ENCODE measurements at places on chromosomes 16 and 17.

- DNase-seq: no peak
These were observed 11.9 kb downstream of the MAP3K3 start for GRCh38 chr17:63634163-63634562.

DNA sequence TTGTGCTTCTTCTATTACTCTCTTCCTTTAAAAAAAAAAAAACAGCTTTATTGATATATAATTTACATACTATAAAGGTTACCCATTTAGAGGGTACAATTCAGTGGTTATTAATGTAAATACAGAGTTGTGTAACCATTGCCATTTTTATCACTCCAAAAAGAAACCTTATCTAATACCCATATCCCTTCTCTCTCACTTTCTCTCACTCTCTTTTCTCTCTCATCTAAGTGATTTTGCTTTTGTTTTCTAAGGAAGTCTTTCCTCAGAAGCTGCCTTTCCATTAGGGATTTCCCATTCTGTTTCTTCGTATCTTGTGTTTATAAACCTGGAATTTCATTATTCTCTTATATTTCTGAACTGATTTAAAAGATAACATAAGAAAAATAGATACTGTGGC is 55.5 kb downstream of the NFAT5 start:
- DNase-seq: no peak

DNA sequence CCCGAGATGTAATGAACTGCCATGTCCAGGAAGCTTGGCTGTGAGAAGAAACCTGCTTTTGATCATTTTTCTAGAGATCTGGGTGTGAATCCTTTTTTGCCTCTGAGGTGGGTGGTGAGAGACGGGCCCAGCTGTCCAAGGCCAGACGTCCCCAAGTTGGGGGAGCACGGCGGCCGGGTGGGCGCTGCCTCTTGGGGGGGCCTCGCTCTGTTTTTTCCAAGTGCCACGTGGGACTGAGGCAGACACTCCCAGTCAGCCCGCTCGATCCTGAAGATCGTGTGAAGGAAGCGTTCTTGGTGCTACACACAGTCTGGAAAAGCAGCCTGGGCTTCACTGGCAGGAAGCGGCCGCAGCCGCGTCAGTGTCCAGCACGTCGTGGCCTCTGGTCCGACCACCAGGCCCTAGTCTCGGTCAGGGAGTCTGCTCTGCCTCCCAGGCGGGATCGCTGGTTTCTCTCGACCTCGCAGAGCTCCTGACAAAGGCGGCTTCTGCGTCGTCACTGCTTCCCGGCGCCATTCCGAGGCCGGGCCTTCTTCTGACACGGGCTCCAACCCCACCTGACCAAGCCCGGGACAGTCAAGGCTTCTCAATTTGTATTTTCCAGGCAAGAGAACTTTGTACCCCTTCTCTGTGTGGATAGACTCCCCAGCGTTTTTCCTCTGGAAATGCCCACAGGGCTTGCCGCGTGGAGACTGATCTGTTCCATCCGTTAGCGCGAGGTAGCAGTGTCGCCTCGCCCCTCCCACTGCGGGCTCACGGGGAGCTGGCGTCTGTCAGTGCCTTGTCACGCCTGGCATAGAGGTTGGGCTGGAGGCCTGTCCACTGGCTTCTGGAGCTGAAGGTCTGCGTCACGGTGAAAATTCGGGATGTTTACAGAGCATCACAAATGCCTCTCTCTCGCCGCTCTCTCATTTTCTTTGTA is 12.4 kb downstream of the PRSS27 start:
- no peak for DNase-seq

- peak; percentile 48 for DNase-seq
These were observed 59.8 kb upstream of the ARL4D start for GRCh38 chr17:43338886-43339516.

DNA sequence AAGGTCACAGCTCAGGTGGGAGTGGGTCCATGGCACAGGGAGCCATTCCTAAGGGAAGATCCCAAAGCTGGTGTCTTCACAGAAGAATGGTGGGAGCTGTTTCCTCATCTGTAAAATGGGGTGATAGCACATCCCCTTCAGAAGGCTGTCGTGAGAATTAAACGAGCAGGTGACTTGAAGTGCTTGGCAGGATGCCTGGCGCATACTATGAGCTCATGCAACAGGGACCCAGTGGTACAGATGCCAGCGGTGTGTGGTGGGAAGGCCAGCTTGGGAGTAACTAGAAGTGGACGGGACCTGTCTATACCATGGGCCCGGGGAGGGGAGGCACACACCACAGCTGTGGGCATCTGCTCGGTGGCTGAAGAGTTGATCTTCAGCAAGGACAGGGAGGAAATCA is 189.3 kb upstream of the TNRC6C start:
- no peak for DNase-seq

GRCh38 chr17:82871056-82871775 is 31.4 kb upstream of the ZNF750 start:
- no peak for DNase-seq

DNA sequence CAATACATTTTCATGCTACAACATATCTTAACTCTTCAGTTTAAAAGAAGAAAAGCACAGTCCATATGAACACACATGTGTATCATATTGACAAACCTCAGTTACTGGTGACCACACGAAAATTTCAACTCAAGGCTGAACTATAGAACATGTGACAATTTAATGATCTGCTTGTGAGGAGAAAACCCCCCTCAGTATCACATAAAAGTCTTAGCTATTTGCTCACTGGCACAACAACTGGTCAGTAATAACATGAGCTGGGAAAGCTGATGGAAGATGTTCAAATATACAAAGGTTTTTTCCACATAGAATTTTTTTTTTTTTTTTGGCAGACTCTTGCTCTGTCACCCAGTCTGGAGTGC is 19.5 kb downstream of the ZNF652 start:
- DNase-seq: no peak

GRCh38 chr17:77215281-77215680 is 74.5 kb downstream of the SEC14L1 start:
- no peak for DNase-seq

GRCh38 chr17:30950669-30951399 is 20.0 kb upstream of the RNF135 start:
- no peak for DNase-seq

DNA sequence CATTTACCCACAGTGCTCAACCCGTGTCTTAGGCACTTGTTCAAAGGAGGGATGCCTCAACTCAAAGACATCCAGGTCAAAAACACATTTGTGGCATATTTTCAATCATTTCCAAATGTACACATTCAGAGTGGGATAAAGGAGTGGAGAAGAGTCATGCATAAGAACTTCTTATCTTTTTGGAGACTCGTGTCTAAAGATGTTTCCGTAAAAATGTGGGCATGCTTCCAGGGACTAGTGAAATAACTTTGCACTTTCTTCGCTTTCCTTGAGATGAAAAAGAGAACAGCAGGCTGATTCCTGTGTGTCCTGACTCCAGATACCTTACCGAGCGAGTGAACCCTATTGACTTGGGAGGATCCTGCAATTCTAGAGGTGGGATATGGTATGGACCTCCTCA is 256.6 kb upstream of the KCNJ16 start:
- no peak for DNase-seq

DNA sequence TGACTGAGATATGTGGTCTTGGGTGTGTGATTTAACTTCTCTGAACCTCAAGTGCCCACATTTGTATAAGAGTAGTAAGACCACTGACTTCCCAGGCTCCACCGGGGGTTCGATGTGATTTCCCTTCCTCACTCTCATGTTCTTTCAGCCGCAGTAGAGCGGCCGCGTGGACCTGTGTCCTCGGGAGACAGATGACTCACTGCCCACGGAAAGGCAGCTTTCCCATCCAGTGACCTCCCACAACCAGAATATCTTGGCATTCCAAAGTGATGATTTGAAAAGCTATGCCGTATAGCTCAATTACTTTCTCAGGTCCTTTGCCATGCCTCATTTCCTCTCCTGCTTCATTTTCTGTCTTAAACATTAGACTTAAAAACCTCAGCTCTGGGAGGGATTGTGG is 73.6 kb downstream of the IL21R start:
- DNase-seq: no peak

DNA sequence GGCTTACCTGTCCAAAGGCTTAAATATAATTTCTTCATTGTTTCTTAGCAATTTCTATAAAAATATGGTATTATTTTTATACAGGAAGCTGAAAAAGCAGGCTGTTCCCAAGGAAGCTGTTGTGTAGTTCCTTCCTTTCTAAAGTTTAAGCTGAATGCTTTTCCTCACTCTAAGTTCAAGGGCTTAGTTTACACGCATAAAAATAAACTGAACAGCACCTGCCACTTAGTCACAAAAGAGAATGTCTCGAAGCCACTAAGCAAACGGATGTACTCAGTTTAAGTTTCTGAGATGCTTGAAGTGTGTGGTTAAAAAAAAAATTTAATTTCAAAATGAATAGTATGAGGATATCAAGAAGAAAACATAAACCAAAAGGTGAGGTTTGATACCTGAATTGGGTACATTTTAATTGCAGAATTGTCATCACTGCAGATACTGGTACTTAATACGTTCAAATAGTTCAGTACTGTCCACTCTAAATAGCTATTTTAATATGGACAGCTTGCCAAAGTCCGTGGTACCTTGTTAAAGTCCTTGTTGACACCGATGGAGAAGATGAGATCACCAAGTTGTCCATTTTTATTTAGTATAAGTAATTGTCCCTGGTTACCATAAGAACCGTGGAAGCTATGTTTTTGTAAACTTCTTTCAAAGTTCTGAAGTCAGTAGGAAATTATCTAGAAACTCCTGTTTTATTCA is 38.1 kb downstream of the MRTFB start:
- no peak for DNase-seq

DNA sequence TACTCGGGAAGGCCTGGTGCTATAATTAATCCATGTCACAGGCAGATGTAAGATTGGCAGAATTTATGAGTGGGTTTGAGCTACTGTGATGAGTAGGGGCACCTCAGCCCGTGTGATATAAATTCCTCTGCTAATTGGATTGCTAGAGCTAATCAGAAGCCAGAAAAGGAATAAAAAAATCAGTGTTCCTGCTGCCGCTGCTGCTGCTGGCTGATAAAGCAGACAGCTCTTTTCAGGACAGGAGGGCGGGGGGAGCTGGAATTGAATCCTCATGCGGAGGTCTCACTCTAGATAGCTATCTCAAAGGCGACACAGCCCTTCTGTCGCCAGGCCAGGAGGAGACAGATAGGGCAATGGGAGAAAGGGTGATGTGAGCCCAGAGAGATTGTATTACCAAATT is 182.7 kb upstream of the ZFHX3 start:
- no peak for DNase-seq

DNA sequence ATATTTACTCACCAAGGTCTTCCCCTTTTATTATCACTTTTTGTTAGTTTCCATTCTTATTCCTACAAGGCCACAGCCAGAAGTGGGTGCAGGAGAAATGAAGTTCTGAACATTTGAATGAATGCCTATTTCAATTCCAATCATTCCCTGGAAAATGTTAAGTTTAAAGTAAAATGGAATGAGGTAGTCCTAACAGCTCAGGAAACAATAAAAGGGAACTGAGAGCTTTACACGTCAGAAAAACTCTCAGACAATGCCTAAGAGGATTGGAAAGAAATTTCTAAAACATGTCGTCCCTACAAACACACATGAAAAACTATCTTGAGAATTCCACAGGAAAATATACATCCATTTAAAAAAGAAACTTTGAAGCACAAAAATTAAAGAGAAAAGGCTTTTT is 238.8 kb downstream of the STX8 start:
- DNase-seq: no peak

DNA sequence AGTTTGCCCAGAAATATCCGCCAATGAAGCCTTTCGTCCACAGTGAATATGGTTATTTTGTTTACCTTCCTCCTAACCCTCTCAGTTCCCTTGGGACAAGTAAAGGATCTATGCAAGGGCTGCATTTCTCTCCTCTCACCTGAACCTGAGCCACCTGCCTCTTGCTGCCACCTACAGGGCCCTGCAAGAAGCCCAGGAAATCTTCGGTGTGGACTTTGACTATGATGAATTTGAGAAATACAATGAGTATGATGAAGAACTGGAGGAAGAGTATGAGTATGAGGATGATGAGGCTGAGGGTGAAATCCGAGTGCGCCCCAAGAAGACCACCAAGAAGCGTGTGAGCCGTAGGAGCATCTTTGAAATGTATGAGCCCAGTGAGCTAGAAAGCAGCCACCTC is 14.0 kb downstream of the SUPT6H start:
- DNase-seq: no peak

GRCh38 chr17:66275651-66276050 is 26.8 kb upstream of the PRKCA start:
- no peak for DNase-seq

DNA sequence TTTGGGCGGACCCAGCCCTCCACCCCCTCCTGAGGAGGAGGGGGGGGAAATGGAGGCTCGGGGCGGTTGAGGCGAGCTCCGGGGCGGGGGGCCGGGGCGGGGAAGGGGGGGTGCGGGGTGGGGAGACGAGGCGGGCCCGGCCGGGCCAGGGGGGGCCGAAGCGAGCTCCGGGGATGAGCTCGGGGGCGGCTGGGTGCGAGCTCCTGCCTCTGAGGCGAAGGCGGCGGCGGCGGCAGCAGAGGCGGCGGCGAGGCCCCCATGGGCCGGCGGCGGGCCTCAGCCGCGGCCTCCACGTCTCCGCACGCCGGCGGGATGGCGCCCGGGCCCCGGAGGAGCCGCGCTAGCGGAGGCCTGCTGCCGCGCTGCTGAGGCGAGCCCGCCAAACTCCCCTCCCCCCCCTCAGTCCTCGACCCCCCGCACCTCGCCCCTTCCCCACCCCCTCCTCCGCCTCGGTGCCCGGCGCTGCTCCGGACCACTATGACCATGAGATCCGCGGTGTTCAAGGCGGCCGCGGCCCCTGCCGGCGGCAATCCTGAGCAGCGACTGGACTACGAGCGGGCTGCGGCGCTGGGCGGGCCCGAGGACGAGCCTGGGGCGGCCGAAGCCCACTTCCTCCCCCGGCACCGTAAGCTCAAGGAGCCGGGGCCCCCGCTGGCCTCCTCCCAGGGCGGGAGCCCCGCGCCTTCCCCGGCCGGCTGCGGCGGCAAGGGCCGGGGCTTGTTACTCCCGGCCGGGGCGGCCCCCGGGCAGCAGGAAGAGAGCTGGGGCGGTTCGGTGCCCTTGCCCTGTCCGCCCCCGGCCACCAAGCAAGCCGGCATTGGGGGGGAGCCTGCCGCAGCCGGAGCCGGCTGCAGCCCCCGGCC is 596 bp downstream of the MSL1 start:
- DNase-seq: no peak

DNA sequence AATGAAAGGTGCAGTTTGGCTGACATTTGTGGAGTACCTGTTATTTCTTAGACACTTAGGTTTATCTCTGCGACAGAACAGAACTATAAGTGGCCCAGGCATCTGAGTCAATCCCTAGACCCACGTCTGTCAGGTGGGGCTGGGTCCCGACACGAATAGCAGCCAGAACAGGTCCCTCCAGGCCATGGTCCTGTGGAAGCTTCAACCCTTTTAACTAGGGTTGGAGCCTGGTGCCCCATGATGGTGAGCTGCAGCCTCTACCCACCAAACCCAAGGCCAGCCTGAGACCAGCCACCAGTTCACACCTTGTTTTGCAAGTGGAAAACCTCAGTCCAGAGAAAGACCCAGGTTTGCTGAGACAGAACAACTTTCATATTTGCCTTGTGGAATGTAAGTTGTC is 74.6 kb upstream of the TMEM97 start:
- no peak for DNase-seq

GRCh38 chr17:44672479-44673093 is 16.3 kb downstream of the MEIOC start:
- no peak for DNase-seq

GRCh38 chr17:77476006-77476405 is 335.2 kb downstream of the SEC14L1 start:
- DNase-seq: no peak

GRCh38 chr17:73452009-73452408 is 140.2 kb upstream of the CDC42EP4 start:
- DNase-seq: no peak
